ENCODE measurements at places on chromosomes 3 and 15.

DNA sequence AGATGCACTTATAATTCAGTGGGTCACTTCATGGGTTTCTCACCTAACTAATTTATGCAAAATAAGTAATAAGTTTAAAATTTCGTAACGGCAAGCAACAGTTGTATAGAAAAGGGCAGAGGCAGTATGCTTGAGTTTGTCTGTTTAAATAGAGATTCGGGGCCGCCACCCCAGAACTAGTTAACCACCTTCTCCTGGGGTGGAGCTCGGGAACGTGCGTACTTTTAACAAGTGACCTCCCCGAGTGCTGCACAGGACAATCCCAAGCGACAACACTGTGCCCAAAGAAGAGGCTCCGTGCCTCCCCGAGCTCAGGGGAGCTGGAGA, 439 bp downstream of the SSR3 start:
- DNase-seq: no peak

DNA sequence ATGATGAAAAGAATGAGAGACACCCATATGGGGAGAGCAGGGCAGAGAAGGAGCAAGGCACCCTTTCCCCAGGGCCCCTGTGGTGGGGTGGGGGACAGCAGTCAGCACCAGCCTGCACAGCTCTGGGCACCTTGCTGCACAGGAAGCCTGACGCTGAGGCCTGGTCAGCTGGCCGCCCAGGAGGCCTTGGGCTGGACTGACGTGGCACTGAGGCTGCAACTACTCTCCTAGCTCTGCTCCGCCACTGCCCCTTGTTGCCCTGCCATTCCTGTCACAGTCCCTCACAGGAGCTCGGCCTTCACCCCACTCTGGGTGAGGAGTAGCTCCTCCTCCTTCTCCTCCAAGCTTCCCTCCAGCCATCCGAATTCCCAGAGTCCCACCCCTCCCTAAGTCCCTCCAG, 99.7 kb downstream of the CPN2 start:
- DNase-seq: no peak

DNA sequence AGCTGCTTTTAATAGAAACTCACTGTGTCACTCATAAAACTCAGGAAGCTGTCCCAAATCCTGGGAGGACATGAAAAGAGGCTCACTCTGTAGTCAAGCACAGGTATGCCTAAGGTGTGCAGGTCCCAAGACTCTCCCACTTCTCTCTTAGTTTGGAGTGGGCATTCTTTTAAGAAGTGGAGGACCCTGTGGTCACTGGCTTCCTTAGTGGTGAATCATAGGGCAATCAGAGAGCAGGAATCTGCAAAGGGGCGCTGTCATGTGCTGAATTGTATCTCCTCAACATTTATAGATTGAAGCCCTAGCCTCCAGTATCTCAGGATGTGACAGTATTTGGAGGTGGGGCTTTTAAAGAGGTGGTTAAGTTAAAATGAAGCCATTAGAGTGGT, 47.2 kb upstream of the ZBTB38 start:
- no peak for DNase-seq

DNA sequence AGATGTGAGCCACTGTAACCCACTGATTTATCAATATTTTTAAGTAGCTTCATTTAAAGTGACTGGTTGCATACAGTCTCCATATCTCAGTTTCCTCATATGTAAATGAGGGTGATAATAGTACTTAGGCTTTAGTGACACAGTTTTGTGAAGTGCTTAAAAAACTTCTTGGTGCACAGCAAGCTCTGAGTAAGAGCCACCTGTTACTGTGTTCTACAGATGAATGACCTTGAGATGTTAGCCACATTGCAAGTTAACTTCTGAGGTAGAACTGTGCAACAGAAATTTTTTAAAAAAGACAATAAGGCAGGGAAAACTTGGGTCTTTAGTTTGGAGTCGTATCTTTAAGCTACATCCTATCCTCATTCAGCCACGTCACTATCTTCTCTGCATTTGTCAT, 43.1 kb downstream of the PCCB start:
- DNase-seq: no peak

GRCh38 chr3:79380581-79380980, 387.2 kb downstream of the ROBO1 start:
- DNase-seq: no peak
